ENCODE measurements at places on chromosomes 5 and 9. TPM values are rescaled to one million over a fixed set of nuclear protein-coding genes. Genes with fewer than 3 reads are reported as not detected.

Gene REXO4
- total RNA-seq, result 12.2 TPM

DNA sequence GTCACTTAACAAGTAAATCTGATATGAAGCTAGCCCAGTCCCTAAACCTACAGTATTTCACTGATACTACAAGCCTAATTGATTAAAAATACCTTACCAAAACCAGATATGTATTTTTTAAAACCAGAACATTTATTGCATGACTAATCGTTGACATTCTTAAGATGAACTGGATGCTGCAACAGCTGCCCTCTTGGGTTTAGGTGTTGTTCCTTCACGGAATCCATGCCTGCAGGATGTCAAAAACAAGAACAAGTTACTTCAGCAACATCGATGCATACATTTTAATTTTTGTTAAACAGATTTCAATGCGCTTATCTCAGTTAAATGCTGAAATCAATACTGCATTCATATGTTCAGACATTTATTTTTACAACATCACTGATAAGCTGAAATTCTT is 2.7 kb downstream of the RPL37 start:
- no peak for DNase-seq

Gene TRAF1
- 2.4 TPM for total RNA-seq

GRCh38 chr9:32423371-32423770 is 38.9 kb downstream of the ACO1 start:
- DNase-seq, result no peak

Gene QRFP
- total RNA-seq, result not detected

DNA sequence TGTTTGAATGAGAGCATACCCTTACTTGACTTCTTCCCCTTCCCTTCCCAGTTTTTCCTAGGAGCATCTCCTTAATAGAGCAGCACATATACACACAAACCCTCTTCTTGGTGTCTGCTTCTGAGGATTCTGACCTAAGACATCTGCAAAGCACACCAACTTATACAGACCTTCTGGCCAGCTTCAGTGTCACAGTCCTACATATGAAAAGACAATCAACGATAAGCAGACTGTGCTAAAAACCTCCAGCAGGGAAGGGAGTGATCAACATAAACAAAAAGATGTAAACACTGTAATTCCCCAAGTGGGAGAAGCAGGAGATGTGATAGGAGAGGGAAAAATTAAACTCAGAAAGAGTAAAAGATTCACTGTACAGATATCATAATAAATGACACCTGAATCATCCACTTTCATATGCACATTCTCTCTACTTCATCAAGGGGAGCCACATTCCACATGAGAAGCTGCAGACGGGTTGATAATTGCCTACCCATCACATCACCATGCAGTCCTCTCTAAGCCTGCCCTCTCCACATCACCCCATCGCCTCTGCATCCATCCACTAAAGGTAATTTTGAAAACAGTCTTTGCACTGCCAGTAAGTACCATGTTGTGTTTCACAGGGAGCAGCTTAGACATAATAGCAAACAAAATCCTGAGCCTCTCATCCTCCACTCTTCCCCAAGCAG is 13.0 kb downstream of the APBA1 start:
- DNase-seq, result no peak

GRCh38 chr9:4792054-4792571 is 631 bp upstream of the RCL1 start:
- no peak for DNase-seq

DNA sequence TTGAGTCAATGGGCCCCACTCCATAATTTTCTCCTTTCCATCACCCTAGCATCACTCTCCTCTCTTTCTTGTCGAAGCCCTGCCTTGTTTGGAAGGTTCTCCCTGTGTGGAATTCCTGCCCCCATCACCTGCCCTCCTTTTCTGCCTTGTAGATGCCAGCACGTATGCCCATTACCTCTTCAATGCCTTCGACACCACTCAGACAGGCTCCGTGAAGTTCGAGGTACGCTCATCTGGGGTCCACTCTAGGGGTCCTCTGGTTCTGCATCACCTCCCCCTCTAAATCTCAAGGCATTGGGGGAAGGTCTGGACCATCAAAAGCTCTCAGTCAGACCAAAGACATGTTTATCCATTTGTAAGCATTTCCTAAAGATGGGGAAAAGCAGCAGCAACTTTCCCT is 61.8 kb upstream of the GABRP start:
- no peak for DNase-seq

Gene CAPSL
- not detected for total RNA-seq

Gene MLANA
- total RNA-seq, result not detected

Gene BTNL9
- total RNA-seq, result 25.2 TPM

GRCh38 chr9:79390781-79391770 is 180.7 kb upstream of the TLE4 start:
- DNase-seq, result no peak

- no peak for DNase-seq
Observed at GRCh38 chr5:109111680-109112079, 298.1 kb downstream of the PJA2 start.

Gene LAMC3
- total RNA-seq, result 0.89 TPM

GRCh38 chr5:59716029-59716428 is 177.5 kb downstream of the PDE4D start:
- no peak for DNase-seq

Gene TLR4
- 7.5 TPM for total RNA-seq

- no peak for DNase-seq
Observed at GRCh38 chr5:67033880-67034651, 162.5 kb downstream of the CD180 start.

Gene MAP1B
- 217 TPM for total RNA-seq

DNA sequence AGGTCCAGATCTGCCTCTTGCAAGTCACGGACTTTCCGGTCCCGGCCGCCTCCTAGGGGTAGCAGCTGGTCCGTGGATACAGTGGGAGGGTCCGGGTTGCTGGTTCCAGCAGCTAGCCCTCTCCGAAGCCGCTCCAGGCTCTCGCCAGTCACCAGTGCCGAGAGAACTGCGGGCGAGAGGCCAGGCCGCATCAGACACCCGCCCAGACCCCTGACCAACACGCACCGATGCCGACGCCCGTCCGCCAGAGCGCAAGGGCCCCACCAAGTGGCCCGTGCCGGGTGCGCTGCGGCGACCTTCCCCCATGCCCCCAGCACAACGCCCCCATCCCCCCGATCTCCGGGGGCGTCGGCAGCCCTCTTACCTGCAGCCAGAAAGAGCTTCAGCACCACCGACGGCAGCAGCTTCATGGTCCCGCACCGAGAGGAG is 470 bp downstream of the HBEGF start:
- DNase-seq, result peak; percentile 87

GRCh38 chr9:30015073-30015472 is 2369.4 kb upstream of the ACO1 start:
- no peak for DNase-seq

Gene GDF9
- 0.43 TPM for total RNA-seq

Gene SHROOM1
- total RNA-seq, result 4.7 TPM

DNA sequence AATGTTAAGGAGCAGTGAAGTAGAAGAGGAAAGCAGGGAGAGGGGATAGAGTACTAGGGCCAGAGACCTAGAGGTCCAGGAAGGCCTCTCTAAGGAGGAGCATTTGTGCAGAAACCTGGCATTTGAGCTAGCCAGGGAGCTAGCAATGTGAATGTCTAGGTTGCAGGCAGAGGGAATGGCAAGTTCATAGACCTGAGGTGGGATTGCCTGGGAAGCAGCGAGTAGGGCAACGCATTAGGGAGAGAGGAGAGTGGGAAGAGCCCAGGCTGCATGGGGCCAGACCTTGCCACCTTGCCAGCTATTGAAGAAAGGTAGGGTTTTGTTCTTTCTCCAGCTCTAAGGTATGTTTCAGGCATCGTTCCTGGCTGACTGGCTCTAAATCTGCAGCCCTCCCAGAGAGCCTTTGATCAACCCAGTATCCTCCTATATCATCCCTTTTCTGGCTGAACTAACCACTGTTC is 54.0 kb downstream of the SLC22A5 start:
- DNase-seq, result no peak

GRCh38 chr5:1130218-1130946 is 18.5 kb upstream of the SLC12A7 start:
- no peak for DNase-seq

Gene ADRB2
- total RNA-seq, result 2.6 TPM

DNA sequence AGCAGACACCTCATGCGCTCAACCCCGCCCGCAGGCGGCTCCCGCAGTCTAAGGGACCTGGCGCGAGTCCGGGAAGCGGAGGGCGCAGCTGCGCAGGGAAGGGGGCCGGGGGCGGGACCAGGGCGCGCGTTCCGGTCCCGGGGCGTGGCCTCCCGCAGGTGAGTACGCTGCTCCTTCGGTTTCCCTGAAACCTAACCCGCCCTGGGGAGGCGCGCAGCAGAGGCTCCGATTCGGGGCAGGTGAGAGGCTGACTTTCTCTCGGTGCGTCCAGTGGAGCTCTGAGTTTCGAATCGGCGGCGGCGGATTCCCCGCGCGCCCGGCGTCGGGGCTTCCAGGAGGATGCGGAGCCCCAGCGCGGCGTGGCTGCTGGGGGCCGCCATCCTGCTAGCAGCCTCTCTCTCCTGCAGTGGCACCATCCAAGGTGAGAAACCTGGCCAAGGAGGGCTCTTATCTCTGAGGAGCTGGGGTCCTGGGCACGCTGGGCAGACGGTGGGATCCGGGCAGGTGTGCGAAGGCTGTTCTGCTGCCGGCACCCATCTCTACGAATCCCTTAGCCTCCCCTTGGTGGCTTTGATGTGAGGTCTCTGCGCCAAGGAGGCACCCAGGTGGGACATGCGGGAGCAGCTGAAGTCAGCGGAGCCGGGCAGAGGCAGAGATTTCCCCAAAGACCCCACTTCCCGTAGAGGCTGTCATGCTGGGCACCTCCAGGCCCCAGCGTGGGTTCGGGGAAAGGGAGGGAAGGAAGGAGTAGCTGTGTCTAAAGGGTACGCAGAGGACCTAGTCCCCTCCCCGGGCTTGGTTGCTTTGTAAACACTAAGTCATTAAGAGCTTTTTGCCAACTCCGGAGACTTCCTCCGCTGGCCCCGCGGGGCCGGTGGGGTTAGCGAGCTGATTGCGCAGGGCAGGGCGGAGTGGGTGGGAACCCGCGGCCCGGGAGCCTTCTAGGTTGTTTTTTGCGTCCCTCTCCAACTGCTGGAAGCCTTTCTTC is at the start of gene F2RL1:
Gene F2RL1, plus strand, starts transcription at position 187 of the 988 bp plus-strand sequence. Its CDS starts 153 bp downstream, at position 340.
- peak; percentile 82 for DNase-seq

DNA sequence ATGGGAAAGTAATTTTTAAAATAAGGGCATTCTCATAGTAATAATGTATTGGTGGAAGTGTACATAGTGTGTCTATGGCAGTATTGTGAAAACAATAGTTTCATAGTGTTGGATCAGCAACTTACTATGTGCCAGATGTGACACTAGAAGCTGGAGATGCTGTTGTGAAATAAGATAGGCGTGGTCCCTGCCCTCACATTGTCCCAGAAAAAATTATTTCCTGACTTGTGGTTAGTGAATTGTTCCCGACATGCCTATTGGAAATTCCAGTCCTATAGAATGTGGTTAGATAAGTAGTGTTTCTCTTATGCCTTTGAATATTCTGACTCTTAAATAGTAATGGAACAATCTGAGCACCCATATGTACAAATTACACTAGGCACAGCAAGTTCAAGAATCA is 55.3 kb upstream of the MTAP start:
- no peak for DNase-seq

Gene MEGF10
- 0.32 TPM for total RNA-seq

Gene F2RL2
- total RNA-seq, result 3.4 TPM

DNA sequence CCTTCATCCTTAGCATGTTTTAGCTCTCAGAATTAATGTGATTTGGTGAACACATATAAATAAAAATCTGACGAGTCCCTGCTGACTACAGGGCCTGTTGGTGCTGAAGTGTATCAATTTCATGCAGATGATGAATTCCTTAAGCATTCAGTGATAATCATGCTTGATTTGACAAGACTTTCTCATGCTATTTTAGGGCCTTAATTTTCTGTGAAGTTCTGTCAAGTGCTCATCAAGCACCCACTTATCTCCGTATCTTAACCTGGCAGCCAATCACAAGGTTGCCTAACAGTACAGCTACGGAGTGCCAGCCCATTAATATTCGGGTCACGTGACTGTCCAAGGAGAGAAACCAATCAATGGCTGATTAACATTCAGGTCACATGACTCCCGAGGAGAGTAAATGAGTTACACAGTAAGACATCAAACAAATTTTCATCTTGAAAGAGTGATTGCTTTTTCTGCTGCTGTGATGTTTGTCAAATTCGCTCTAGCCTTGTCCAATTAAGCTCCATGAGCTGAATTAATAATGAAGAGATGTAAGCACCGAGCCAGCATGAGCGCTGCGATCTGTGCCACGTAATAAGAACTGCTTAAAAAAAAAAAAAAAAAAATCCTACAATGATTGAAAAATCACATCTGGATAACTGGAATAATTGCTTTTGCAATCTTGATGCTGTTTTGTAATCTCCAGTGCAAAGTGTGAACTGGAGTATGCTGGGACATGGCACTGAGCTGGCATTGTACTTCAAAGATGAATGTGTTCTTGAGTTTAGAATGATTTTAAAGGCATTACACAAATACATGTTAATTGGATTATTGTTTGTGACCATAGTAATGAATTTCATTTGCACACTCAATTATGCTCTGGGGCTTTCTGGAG is 104.3 kb upstream of the SPATA31D4 start:
- no peak for DNase-seq

GRCh38 chr5:131525805-131526204 is 109.2 kb downstream of the RAPGEF6 start:
- no peak for DNase-seq

DNA sequence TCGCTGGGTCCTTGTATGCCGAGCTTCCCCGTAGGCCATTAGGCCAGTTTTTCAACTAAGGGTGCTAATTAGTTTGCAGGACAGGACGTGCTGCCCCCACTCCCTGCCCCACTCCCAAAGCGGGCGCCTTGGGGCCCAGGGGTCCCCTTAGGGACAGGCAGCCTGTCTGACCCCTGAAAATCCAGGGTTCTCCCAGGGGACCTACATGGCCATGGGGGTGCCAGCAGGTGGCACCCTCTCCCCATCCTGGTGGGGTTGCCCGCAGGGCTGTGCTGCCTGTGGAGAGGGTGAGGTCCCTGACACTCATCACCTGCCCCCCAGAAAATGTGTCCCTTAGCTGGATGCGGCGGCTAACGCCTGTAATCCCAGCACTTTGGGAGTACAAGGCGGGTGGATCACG is 8.5 kb upstream of the CCDC187 start:
- DNase-seq, result no peak

- no peak for DNase-seq
Observed at GRCh38 chr5:432201-432927, 10.6 kb upstream of the EXOC3 start.

Gene FAM151B
- total RNA-seq, result 2.1 TPM

- DNase-seq, result no peak
Observed at GRCh38 chr9:92709954-92710353, 40.0 kb upstream of the IPPK start.

- no peak for DNase-seq
Observed at GRCh38 chr5:32325062-32325461, 12.3 kb upstream of the MTMR12 start.

GRCh38 chr9:117815315-117815714 is 111.1 kb downstream of the TLR4 start:
- DNase-seq, result no peak

GRCh38 chr5:97854871-97855762 is 672.1 kb upstream of the RIOK2 start:
- DNase-seq, result no peak

Data from cardiac septum (tissue), 1 donor.